ENCODE measurements at places on chromosomes 7 and 10.

DNA sequence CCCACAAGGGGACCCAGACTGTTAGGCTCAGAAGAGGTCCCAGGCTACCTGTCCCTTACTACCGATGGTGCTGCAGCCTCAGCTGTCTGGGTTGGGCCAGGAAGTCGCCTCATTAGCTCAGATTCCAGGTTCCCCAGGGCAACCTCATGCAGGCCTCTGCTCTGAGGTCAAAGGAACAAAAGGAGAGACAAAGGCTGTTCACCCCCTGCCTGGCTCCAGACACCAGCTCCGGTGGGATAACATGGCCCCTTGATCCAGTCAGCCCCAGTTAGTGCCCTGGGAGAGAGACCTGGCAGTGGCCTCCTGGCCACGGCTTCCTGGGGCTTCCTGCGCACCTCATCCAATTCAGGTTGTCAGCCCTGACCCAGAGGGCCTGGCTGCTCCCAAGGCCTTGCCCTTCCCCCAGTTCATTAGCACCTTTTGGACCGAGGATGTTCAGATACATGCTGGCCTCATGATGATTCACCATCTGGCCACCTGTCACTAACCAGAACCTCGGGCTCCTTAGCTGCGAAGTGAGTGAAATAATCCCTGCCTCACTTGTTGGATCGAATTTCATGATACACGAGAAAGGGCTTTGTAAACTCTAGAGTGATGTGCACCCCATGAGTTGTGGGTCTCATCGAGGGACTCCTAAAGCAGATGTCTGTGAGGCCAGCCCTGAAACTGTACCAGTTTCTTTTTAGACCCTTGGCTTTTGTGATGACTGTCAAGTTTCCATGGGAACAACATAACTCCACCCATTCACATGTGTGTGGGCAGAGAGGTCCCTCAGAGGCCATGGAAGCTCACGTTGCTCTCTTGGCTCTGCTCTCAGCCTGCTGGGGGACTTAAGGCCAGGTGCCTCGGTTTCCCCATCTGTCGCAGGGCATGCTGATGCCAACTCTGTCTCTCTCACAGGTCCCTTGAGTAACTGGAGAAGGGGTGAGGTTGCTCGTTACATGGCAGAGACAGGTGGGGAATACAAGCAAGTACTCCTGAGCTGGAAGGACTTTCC is 79.5 kb upstream of the PCBD1 start:
- peak; percentile 76 for DNase-seq

DNA sequence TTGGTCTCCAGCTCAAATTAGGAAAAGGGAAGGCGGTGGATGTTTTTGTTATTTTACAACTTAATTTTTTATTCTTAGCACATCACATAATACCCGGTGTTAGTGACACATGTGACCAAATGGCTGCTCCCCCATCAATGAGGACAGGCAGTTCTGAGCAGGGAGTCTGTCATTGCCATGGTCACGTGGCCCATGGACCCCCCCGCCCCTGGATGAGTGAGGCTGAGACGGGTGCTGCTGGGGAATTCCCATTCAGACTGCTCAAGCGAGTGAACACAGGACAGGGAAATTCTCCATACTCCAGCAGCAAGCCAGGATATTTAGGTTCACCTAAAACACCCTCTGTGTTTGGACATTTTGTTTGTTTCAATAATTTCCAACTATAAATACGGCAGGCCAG is 34.7 kb upstream of the SLC35B4 start:
- no peak for DNase-seq

GRCh38 chr7:618539-619367 is 99.1 kb upstream of the PDGFA start:
- DNase-seq = peak; percentile 37

DNA sequence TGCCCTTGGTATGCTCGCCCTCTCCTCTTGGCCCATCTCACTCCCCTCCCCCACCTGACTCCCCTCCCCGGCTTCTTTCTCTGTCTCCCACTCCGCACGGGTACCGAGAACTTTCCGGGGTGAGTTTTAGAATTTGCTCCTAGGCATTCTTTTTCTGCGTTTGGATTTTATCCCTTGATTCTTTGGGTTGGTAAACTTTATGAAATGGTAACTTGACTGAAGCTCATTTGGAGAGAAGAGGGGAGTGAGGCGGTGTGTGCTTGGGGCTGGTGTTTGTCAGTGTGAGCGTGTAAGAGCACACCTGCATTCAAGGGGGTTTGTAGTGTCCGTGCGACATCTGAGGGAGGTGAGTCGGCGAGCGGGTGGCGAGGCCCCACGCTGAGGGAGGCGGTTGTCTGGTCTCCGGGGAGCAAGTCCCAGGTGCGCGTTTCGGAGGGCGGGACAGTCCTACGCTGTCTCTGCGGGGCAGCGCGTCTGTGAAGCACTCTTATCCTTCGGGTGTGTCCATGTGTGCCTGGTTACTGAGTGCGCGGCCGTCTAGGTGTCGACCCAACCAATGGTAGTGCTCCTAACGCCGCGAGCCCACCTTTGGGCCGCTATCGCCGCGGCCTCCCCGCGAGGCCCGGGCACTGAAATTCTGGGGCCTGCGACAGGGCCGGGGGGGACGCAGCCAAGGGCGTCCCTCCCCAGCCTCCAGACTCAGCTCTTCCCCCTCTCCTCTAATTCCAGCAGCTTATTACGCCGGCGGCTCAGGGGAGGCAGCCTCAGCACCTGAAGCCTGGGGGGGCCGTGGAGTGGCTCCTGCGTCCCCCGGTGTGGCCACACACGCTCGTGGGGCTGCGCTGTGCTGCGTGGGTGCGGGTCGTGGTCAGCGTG is 2.6 kb upstream of the ZNF503 start:
- DNase-seq = peak; percentile 61

- no peak for DNase-seq
These were observed 15.2 kb downstream of the YKT6 start for GRCh38 chr7:44216019-44216418.

- DNase-seq = no peak
These were observed 21.3 kb upstream of the ELN start for GRCh38 chr7:74006451-74007241.

GRCh38 chr7:100137851-100138760 is 10.6 kb upstream of the LAMTOR4 start:
- DNase-seq = no peak

- DNase-seq = no peak
These were observed 780 bp downstream of the VENTX start for GRCh38 chr10:133238466-133238804.

GRCh38 chr7:36792421-36792820 is 68.1 kb upstream of the AOAH start:
- DNase-seq = no peak

DNA sequence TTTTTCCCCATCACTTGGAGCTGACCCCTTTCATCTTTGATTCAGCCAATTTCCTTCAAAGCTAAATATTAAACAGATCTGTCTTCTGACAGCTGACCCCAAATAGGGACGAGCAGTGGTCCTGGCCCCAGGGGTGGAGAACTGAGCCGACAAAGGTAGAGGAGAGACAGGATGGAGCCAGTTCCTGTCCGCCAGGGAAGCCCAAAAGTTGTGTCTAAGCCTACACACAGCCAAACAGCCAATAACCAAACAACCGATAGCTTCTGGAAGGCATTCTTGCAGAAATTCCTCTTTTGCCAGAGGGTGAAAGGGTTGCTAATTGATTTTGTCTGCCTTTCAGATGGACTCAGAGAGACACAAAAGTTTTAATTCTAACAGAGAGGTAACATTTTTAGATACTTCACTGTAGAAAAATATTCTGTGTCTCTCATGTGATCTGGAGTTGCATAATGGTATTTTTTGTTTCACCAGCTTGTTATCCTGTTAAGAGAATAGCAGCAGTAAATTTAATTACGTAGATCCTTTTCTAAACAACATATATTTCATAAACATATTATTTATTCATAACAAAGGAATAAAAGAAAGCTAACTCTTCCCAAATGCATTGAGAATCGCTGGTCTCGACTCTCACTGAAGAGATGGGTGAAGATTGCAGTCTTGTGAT is 161.7 kb upstream of the LYZL1 start:
- DNase-seq = no peak

DNA sequence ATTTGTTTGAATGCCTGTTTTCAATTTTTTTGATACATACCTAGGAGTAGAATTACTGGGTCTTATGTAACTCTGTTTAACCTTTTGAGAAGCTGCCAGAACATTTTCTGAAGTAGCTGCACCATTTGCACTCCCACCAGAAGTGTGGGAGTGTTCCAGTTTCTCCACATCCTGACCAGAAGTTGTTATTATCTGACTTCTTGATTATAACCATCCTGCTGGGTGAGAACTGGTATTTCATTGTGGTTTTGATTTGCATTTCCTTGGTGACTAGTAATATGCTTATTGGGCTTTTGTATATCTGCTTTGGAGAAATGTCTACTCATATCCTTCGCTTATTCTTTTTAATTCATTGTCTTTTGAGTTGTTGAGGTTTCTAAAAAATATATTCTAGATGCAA is 117.2 kb upstream of the GLCCI1 start:
- no peak for DNase-seq

GRCh38 chr10:8255301-8255700 is 200.8 kb downstream of the GATA3 start:
- no peak for DNase-seq

DNA sequence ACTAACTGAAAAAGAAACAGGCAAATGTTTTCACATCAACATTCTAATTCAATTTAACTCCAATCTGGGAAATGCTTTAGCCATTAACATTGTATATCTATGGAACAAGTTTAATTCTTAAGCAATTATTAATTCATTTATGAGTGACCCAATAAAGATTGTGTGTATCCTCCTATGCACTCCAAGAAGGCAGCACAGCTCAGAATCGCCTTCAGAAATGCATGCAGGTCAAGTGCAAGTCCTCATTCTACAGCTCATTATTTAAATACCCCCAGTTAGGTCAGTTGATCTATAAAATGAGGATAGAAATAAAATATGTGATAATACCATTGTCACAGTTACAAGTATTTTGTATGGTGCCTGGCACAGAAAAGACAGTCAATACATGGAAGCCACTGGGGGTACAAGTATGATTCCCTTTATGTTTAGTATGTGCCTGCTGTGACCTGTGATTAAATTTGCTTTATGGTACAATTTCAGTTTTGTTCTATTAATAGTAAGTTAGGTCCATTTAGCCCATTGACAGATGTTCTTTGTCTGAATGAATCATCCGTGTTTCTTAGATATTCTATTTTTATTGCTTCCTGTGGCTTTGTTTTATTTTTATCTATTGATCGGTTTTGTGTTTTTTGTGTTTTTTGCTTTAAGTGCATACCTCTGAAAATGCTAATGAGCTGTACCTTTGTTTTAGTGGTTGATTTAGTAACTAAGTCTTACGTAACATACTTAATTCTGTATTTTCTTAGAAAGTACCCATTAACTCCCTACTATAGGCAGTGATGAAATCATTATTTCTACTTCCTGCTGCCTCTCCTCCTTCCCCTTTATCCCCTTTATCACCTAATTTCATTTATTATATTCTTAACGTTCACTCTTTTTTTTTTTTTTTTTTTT is 42.8 kb downstream of the CPXM2 start:
- peak; percentile 59 for DNase-seq

GRCh38 chr10:100364175-100364574 is 17.1 kb downstream of the SCD start:
- DNase-seq = no peak

GRCh38 chr7:121002-121785 is 71.2 kb upstream of the FAM20C start:
- DNase-seq = no peak

DNA sequence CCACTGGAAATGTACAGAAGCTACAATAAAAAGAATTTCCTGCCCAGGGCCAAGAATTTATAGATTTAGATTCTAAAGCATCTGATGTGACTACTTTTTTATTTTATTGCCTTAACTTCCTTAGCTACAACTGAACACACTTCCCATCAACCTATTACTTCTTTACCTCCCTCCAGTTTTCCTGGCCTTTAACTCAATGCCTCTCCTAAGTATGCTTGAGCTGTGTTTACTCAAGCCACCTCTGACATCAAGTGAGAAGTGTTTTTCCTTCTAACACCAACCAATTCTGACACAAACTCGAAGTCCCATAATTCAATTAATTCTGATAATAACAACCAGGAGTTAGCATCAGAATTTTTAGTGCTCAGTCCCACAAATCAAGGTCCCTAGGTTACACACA is 170.0 kb downstream of the IMMP2L start:
- no peak for DNase-seq

DNA sequence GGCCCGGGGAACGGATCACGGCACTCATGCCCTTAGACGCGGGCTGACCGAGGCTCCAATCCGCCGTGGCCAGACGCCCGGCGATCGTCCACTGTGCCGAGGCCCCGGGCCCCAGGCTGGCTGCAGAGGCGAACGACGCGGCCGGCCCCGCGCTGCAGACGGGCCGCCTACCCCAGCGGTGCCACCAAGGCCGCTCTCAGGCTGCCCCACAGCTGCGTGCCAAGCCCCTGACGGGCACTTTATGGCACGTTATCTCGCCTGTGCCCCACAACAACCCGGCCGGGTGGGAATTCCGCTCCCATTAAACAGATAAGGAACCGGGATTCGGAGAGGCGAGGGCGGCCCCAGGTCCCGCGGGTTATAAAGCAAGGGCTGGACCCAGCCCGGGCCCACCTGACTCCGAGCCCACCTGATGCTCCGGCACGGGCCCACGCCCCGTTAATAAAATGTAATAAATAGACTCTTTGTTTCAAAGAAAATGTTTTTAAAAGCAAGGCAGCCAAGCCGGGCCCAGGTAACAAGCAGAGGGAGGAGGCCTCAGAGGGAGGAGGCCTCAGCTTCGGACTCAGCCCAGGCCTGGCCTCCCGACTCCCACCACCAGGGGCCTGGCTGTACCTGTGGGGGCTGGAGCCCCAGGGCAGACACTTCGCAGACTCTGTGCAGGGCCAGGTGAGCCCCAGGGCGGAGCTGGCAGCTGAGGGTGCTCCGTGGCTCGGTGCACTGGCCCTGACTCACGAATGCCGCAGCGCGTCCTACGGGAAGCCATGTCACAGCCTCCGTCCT is 79.7 kb downstream of the FOXL3 start:
- DNase-seq = no peak

- DNase-seq = no peak
These were observed 29.7 kb downstream of the OGDH start for GRCh38 chr7:44636041-44636584.

DNA sequence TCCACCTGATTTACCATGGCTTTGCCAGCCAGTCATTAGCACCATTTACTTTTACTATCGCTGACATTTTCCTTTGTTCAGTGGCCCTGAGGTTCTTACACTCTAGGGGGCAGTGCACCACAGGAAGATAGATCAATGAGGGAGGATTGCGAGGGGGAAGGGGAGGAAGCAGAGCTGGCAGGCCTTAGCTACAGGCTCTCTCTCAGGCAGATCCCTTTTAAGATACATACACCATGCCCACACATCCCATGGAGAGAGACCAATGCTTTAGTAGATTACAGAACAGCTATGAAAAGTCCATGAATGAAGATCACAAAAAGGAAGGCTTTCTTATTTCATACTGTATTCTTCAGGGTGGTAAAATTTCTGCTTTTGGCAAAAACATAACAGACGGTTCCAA is 47.4 kb downstream of the DENND11 start:
- peak; percentile 68 for DNase-seq

GRCh38 chr7:29588900-29589696 is 25.5 kb downstream of the PRR15 start:
- peak; percentile 62 for DNase-seq

DNA sequence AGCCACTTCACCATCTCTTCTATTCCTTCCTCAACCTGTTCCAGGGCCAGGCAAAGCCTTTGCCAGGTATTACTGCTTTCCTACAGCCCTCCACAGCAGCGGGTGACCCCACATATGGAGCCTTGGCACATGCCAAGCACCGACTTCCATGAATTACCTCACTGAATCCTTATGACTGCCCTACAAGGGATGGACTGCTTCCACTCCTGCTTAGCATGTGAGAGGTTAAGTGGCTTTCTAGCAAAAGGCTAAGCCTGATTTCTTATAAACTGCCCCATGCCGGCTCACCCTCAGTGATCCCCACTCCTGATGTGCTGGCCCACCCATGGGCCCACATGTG is 44.0 kb upstream of the PDLIM1 start:
- DNase-seq = no peak

- no peak for DNase-seq
These were observed 907.9 kb downstream of the ANKRD7 start for GRCh38 chr7:119132436-119132835.
